Fibroblast of lung (primary cell): ENCODE measurements at places on chromosomes 2 and 18. TPM values are rescaled to one million over a fixed set of nuclear protein-coding genes. Genes with fewer than 3 reads are reported as not detected.

DNA sequence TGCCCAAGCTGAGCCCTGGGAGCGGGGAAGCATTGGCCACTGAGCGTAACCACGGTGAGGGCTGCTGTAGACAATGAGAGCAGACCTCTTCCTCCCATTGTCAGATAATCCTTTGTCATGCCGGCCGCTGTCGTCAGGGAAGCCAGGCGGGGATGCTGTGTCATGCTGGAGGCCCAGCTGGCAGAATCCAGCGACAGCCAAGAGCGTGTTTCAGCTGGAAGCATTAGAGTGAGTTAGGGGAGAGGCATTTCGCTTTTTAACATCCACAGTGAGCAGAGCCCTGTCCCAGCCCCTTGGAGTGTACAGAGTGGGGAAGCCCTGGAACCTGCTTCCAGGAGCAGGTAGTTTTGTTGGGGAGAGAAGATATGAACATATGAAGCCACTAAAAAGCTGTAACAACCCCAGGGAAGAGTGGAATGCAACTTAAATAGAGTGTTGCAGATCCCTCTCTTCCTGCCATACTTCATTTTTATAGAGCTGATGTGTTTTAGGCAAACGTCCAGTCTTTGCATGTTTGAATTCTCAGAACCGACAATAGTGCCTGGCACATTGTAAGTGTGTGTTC is 7.0 kb downstream of the CTIF start:
- peaks cover 37% of the 10 kb centered on the region for H3K4me1 ChIP-seq
- no peaks in the 10 kb centered on the region for H3K36me3 ChIP-seq
- peak overlapping the region; percentile 11 for H3K27ac ChIP-seq
- DNase-seq, result peak; percentile 73

GRCh38 chr2:64128943-64129391 is 15.3 kb downstream of the PELI1 start:
- no peak overlapping the region for H3K27ac ChIP-seq
- no peak for DNase-seq
- no peak overlapping the region for H3K4me3 ChIP-seq
- no peaks in the 10 kb centered on the region for H3K36me3 ChIP-seq

The RESP18 gene
- not detected in 2 replicates for total RNA-seq

DNA sequence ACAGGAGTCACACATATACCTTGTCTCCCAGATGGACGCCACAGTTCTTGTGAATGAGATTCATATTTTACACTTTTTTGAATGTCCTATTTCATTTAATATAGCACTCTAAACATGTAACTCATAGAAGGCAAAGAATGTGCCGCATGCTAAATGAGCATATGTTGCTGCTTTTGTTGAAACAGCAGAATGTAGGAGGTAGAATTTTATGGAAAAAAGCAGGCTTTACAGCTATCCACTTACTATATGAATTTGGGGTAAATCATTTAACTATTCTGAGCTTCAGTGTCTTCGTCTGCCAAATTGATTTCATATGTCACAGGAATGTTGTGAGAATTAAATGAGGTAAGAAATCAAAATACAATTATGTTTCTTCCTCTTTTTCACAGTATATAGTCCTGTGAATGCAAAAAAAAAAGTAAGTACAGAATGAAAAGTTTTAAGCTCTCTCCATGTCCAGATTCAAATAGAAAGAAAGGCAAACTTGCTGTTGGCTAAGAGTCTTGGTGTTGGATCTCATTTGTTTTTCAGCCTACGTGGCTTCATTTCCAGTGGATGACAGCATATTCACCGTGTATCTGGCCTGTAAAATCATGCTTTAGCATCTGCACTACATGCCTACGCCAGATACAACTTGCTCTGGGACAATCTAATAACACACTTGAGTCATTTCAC is 154.7 kb upstream of the CNTNAP5 start:
- H3K4me3 ChIP-seq, result no peak overlapping the region
- no peak for DNase-seq
- no peaks in the 10 kb centered on the region for H3K36me3 ChIP-seq
- no peak overlapping the region for H3K27ac ChIP-seq

GRCh38 chr2:234032279-234032856 is 18.1 kb upstream of the SPP2 start:
- H3K36me3 ChIP-seq, result no peaks in the 10 kb centered on the region
- peak; percentile 84 for DNase-seq
- H3K27ac ChIP-seq, result no peak overlapping the region
- no peaks in the 10 kb centered on the region for H3K27me3 ChIP-seq
- no peak overlapping the region for H3K4me3 ChIP-seq
- H3K4me1 ChIP-seq, result no peaks in the 10 kb centered on the region

The ANKRD29 gene
- 4.1 and 6.9 TPM in 2 replicates for total RNA-seq

- H3K4me3 ChIP-seq, result no peak overlapping the region
- H3K27ac ChIP-seq, result peak overlapping the region; percentile 89
- peaks cover 13% of the 10 kb centered on the region for H3K4me1 ChIP-seq
- peak; percentile 100 for DNase-seq
- no peaks in the 10 kb centered on the region for H3K36me3 ChIP-seq
Observed at GRCh38 chr2:227817850-227818674, 4.4 kb downstream of the CCL20 start.

The ARHGEF4 gene
- total RNA-seq, result 0.83 and 1.5 TPM in 2 replicates

The ATP6V1C2 gene
- under 0.01 TPM in 2 replicates for total RNA-seq

The POTEI gene
- total RNA-seq, result not detected in 2 replicates

GRCh38 chr2:14587119-14587518 is 45.4 kb upstream of the LRATD1 start:
- no peak overlapping the region for H3K4me3 ChIP-seq
- H3K4me1 ChIP-seq, result no peaks in the 10 kb centered on the region
- no peaks in the 10 kb centered on the region for H3K36me3 ChIP-seq

The GPR39 gene
- 0.26 and 1.3 TPM in 2 replicates for total RNA-seq

DNA sequence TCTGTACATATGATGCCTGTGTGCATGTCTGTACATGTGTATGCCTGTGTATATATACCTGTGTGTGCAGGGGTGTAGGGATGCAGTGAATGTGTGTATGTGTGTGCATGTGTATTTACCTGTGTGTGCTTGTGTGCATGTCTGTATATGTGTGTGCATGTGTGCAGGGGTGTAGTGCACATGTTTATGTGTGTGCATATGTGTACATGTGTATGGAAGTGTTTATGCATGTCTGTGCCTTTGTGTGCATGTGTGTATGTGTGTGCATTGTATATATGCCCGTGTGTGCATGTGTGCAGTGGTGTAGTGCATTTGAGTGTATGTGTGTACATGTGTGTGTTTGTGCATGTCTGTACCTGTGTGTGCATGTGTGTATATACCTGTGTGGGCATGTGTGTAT is 51.0 kb upstream of the TMEM18 start:
- no peak overlapping the region for H3K4me3 ChIP-seq
- H3K36me3 ChIP-seq, result no peaks in the 10 kb centered on the region
- H3K27ac ChIP-seq, result no peak overlapping the region
- H3K4me1 ChIP-seq, result no peaks in the 10 kb centered on the region

GRCh38 chr2:235577404-235578330 is 83.8 kb downstream of the AGAP1 start:
- DNase-seq, result peak; percentile 36
- H3K27ac ChIP-seq, result no peak overlapping the region
- no peaks in the 10 kb centered on the region for H3K27me3 ChIP-seq
- no peak overlapping the region for H3K4me3 ChIP-seq
- no peaks in the 10 kb centered on the region for H3K36me3 ChIP-seq

The RSAD2 gene
- 0.77 and 1.7 TPM in 2 replicates for total RNA-seq

DNA sequence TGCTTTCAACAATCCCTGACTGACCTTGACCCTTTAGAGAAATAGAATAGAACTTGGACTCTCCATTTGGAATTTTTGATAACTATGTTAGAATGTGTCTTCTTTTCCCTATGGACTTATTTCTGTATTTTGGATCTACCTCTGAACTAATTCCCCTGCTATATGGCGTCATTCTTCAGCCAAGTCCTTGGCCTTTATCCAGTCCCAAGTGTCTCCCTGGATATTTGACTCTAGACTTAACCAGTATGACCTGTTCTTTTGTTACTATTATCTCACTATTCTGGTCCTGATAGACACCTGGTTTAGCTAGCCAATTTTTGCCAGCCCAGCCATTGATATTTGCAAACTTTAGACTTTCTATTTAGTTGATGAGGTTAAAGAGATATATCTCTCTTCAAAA is 186.8 kb downstream of the KCNS3 start:
- no peak overlapping the region for H3K4me3 ChIP-seq
- no peaks in the 10 kb centered on the region for H3K36me3 ChIP-seq
- H3K4me1 ChIP-seq, result peaks cover 9% of the 10 kb centered on the region
- no peak for DNase-seq

The IKZF2 gene
- total RNA-seq, result 8.2 and 17.2 TPM in 2 replicates

The ERFE gene
- 1.3 and 1.5 TPM in 2 replicates for total RNA-seq

DNA sequence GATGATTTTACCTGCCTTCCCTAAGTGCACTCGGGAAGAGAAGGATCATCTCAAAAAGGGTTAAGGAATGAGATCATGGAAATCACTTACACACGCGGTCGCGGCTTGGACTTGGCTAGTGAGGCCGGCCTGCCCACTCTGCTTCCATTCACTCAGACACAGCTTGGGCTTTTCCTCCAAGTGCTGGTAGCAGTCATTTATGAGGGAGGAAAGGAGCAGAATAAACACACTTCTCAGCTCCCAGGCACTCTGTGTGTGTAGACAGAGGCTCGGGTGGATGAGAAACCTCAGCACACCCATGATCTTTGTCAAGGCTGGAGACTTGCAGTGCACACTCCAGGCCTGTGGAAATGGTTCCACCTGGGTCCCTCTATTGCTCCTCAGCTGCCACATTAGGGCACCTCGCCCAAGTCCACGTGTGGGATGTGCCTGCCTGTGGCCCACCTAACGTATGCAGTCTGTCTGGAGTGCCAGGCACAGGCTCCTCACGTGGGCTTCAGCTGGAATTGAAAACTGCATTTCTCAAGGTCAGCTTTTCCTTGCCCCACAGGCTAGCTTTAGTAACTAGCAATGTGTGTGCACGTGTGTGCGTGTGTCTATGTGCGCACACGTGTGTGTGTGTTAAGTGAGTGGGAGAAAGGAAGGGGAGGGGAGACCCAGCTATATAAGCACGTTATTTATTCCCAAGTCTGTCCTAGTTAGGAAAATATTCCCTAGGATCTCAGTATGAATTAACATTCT is 288.4 kb downstream of the SOX11 start:
- H3K36me3 ChIP-seq, result no peaks in the 10 kb centered on the region
- DNase-seq, result no peak
- no peaks in the 10 kb centered on the region for H3K4me1 ChIP-seq

DNA sequence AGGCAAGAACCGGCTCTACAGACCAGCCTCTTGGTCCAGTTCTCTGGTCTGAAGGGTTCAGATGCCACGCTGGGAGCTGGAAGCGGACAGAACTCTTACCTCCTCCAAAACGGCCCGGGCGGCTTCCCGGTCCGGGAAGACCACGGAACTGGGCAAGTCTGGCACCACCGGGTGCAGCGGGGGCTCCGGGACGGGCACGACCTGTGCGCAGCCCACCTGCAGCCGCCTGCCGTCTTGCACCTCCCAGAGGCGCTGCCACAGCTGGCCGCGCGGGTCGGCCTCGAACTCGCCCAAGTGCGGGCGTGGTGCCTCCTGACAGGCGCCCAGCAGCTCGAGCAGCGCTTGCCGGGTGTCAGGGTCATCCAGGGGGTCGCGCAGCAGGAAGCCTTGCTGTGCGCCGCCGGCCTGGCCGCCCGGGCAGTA is 773 bp downstream of the CMPK2 start:
- peaks cover 2% of the 10 kb centered on the region for H3K27me3 ChIP-seq
- DNase-seq, result no peak
- H3K4me3 ChIP-seq, result no peak overlapping the region
- no peak overlapping the region for H3K27ac ChIP-seq
- H3K36me3 ChIP-seq, result no peaks in the 10 kb centered on the region

- no peak for DNase-seq
- no peaks in the 10 kb centered on the region for H3K4me1 ChIP-seq
- no peaks in the 10 kb centered on the region for H3K27me3 ChIP-seq
- no peak overlapping the region for H3K4me3 ChIP-seq
- H3K27ac ChIP-seq, result no peak overlapping the region
Observed at GRCh38 chr2:226387499-226387942, 412.1 kb downstream of the IRS1 start.

DNA sequence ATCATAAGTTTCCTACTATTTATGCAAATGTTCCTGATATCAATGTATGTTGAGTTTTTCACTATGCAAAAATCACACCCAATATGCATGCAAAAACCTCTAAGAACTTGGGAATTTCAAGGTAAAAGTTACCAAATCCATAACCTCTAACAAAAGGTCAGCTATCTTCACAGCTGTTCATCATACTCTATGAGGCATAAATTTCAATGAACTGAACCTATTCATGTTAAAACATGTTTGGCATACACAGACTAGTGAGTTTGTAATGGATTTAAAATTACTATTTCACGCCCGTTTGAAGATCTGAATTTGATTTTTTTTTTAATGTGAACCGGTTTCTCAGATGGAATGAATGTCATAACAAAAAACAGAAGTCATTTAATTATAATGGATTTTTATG is 100.2 kb downstream of the ATAD2B start:
- H3K4me3 ChIP-seq, result no peak overlapping the region
- H3K27me3 ChIP-seq, result no peaks in the 10 kb centered on the region
- DNase-seq, result no peak
- H3K4me1 ChIP-seq, result peaks cover 2% of the 10 kb centered on the region
- H3K27ac ChIP-seq, result no peak overlapping the region
- H3K36me3 ChIP-seq, result no peaks in the 10 kb centered on the region

The PLCD4 gene
- total RNA-seq, result 3.9 and 10.7 TPM in 2 replicates

- H3K27ac ChIP-seq, result no peak overlapping the region
- no peaks in the 10 kb centered on the region for H3K27me3 ChIP-seq
- DNase-seq, result peak; percentile 57
Observed at GRCh38 chr2:60958361-60958760, 59.2 kb upstream of the PEX13 start.

DNA sequence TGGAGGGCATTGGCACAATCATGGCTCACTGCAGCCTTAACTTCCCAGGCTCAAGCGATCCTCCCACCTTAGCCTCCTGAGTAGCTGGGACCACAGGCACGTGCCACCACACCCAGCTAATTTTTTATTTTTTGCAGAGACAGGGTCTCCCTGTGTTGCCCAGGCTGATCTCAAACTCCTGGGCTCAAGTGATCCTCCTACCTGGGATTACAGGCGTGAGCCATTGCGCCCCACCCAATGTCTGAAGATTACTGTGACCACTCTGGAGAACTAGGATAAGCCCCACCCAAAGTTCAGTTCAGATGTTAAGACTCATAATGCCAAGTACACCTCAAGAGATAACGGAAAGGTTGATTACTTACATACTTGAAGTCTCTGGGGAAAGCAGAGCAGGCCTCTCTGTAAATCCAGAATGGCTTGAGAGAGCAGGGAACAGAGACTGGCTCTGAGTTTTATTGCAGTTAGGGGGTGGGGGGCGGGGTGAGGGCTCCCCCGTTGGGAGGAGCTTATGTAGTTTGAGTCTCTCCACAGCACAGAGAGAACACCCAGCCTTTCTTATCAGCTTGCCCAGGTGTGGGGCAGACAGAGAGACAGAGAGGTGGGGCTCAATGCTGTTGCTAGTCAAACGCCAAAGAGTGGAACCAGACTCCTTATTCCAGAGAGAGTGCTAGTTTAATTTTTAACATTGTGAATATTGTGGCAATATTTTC is 26.5 kb upstream of the ERICH2 start:
- peaks cover 4% of the 10 kb centered on the region for H3K4me1 ChIP-seq
- no peaks in the 10 kb centered on the region for H3K36me3 ChIP-seq
- DNase-seq, result no peak
- no peak overlapping the region for H3K27ac ChIP-seq
- no peaks in the 10 kb centered on the region for H3K27me3 ChIP-seq
